Muscle of back (tissue), 13 donors: ENCODE measurements at places on chromosomes 3 and 15. TPM values are rescaled to one million over a fixed set of nuclear protein-coding genes. Genes with fewer than 3 reads are reported as not detected.

GRCh38 chr3:149415484-149415883 lies 38.0 kb upstream of the TM4SF1 start:
- no peak for DNase-seq

DNA sequence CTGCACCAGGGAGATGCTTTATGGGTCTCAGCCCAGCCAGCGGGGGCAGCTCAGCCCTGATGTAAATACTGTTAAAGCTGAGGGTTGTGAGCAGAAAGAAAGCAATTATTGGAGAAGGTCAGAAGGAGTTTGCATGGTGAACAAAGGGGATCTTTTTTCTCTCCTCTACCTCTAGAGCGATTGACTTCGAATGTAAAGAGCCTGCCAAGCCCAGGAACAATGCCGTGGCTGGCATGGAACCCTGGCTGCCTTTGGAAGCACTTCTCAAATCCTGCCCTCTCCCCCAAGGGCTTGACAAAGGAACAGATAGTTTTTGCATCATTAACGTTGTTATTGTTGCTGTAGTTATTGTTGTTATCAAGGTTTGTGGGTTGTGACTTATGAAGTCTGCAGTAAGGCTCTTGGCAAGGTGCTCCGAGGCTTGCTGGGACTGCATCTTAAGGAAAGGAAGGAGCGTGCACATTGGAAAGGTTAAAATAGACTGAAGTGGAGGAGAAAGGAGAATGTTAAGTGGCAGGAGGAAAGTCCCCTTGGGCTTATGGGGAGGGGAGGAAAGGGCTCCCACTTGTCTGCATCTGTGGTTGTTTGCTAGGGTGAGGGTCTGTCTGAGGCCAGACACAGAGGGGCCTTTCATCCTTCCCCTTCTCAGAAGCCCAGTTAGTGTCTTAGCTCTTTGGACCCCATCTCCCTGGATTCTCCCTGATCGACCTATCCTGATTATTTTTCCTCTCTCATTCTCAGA lies 16.7 kb downstream of the PDIA5 start:
- DNase-seq: no peak

- DNase-seq: no peak
These were observed 127.2 kb upstream of the IL12A start for GRCh38 chr3:159861369-159861987.

Gene PIERCE2
- 1.8 TPM for polyA plus RNA-seq

GRCh38 chr3:113461488-113461887 lies 20.2 kb upstream of the CFAP44 start:
- DNase-seq: no peak

DNA sequence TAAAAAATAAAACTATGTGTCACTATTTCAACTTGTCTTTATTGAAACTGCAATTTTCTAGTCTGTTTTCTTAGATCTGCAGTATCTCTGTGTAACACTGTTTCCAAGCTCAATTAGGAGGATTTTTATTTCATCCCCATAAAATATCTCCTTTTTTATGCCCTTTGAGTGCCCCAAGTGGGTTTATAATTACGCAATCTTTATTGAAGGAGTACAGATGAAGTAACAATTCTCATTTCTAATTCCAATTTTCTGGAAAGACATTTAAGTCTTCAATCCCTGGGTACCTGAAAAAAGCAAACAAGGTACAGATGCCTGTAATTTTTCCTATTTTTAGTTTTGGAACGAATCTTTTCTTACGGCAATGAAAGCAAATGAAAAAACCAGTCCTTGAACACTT lies 61.3 kb downstream of the CYP19A1 start:
- DNase-seq: no peak

GRCh38 chr3:151356794-151357462 lies 27.6 kb upstream of the P2RY13 start:
- DNase-seq: no peak

Gene ITIH1
- 0.92 TPM for polyA plus RNA-seq

Gene C3orf70
- 4.6 TPM for polyA plus RNA-seq

GRCh38 chr3:88362428-88362827 lies 212.7 kb downstream of the C3orf38 start:
- DNase-seq: no peak

DNA sequence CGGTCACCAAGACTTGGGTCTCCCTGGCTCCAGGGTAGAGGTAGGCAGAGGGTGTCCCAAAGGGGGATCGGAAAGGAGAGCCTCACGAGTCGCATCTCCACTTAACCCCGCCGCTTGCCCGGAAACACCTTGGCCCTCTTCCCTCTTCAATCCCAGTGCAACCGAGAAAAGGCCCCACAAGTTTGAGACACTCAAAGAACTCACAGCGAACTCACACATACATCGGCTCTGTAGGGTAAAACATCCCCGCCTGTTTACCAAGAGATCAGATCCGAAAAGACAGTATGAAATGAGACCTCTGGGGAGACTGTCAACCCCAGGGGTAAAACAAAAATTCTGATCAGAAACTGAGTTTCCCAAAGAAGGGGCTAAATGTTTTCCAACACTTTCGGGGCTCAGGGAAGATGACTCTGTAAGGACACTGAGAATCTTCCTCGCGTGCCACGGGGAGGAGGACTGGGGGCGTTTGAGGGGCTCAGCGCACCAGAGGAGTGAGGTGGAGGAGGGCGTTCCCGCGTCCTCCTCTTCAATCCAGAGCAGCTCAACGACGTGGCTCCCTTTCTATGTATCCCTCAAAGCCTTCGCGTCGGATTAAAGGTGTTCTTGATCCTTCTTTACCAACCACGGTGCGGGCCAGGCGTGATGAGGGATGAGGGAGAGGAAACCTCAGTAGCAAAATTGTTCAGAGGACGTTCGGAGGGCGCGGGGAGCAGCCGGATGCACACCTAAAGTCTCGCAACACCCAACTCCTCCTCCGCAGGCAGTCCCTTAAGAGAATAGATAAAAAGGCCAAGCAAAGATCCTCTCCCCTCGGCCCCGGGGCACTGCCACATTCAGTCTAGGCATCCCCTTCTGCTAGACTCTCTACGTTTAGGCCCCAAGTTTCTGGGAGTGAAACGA lies 3.7 kb downstream of the WNT5A start:
- DNase-seq: peak; percentile 20

Gene GOLGA8G
- polyA plus RNA-seq: not detected

GRCh38 chr15:45641374-45641781 lies 6.5 kb downstream of the SQOR start:
- DNase-seq: peak; percentile 71

Gene TMCO5A
- not detected for polyA plus RNA-seq

Gene PPP1R14D
- not detected for polyA plus RNA-seq

Gene RGMA
- 64.0 TPM for polyA plus RNA-seq

Gene PROS1
- polyA plus RNA-seq: 29.8 TPM

Gene SEMA3G
- polyA plus RNA-seq: 10.3 TPM

Gene TMC3
- 0.05 TPM for polyA plus RNA-seq

GRCh38 chr15:98177966-98178592 lies 217.6 kb downstream of the ARRDC4 start:
- DNase-seq: peak; percentile 74

DNA sequence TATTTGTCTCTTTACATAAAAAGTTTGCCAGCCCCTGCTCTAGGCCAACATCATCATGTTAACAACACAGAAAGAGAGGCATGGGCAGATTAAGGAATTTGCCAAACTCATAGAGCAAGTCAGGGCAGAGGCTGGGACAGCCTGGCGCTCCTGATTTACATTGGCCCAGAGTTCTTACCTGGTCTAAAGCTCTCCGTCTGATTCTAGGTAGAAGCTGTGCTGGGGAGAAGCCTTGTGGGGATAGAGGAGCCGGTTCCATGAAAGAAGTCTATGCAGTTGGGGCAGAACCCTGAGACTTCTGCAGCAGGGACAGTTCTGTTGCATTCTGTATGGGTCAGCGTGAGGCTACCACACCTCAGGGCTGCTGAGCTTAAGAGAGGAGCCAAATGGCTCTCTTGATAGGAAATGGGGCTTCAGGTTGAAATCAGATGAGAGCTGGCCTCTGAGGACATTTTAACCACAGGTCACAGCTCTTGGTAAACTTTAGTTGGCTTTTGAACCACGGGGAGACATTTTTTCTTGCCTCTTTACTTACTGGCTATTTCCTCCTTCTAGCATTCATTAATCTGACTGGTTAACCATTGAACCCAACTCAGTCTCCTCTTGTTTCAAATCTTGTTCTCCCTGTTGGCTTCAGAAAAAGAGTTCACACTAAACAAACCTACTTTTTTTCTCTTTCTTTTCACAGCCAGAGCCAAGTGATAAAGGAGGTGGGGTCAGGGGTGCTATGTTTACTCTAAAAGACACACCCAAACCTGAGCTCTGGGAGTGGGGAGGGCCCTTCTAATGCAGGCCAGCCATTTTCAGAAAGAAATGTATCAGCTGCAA lies 250.7 kb downstream of the OPA1 start:
- no peak for DNase-seq

GRCh38 chr3:134749802-134750553 lies 45.1 kb upstream of the EPHB1 start:
- no peak for DNase-seq

- DNase-seq: no peak
These were observed 2.7 kb downstream of the ADAMTS7 start for GRCh38 chr15:78808550-78808949.

Gene LTK
- polyA plus RNA-seq: 14.2 TPM
